Glutamatergic neuron (in vitro differentiated cells): ENCODE measurements at places on chromosomes 3 and 15. TPM values are rescaled to one million over a fixed set of nuclear protein-coding genes. Genes with fewer than 3 reads are reported as not detected.

CYP1A2 gene
- not detected for total RNA-seq

- H3K27ac ChIP-seq: peak overlapping the region; percentile 95
- peaks cover 5% of the 10 kb centered on the region for H3K27me3 ChIP-seq
- peaks cover 8% of the 10 kb centered on the region for H3K4me1 ChIP-seq
These were observed 515 bp downstream of the ADAM10 start for GRCh38 chr15:58748852-58749531.

DNA sequence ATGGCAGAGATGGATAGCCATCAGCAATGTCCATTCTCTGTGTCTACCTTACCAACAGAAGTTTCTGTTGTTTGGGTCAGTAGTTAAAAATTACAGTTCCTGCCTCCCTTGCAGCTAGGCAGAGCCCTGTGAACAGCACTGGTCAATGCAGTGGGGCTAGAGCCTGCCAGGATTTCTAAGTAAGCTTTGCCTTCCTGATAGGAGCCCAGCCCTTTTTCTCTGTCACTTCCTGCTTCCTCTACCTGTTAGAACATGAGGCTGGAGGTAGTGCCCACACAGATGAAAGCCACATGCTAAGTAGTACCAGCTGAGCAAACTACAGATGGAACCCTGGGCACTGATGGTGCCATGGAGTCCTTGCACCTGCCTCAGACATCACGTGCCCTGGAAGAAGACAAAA lies 45.0 kb downstream of the MGLL start:
- no peak overlapping the region for H3K27ac ChIP-seq
- no peak overlapping the region for H3K4me3 ChIP-seq
- H3K4me1 ChIP-seq: peaks cover 28% of the 10 kb centered on the region
- peaks cover 11% of the 10 kb centered on the region for H3K27me3 ChIP-seq
- no peak for DNase-seq

DNA sequence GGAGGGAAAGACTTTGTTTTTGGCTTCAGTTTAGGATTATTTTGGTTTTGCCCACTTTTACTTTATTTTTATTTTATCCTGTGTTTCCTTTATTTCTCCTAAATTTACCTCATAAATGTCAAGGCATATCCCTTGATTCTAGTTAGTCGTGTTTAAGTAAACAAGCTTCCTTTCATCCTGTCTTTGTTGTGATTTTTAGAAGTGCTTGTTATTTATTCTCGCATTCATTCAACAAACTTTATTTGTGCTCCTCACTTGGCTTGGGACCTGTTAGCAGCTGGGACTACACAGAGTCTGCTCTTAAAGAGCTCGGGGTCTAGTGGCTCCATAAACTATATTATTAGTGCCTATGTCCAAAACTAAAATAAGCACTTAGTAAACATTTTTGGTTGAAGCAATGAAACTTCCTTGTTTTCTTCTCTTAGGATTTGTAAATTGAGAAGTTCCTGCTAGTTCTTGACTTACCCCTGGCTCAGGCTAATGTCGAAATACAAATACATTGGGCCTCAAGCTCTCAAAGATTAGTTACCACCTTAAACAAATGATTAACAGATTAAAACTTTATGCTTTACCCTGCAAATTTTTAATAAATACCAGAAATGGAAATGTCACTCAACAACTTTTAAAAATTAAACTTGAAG lies 19.0 kb upstream of the DMXL2 start:
- no peak for DNase-seq
- no peak overlapping the region for H3K27ac ChIP-seq
- H3K36me3 ChIP-seq: no peaks in the 10 kb centered on the region
- no peak overlapping the region for H3K4me3 ChIP-seq
- H3K4me1 ChIP-seq: peaks cover under 1% of the 10 kb centered on the region

DNA sequence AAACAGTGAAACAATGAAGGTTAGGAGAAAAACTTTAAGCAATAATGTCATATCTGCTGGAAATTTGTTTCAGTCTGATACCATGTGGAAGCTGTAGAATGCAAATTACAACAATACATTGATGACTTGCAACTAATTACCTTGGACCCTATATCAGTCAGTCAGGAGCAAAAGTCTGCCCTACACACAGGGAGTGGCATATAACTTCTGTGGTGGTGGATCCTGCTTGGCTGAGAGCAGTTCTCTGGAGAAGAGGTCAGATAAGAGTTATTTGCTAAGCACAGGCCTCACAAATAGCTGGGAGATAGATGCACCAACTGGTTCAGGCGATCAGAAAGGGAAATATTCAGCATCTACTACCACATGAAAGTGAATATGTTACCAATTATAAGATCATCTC lies 1364.6 kb upstream of the EPHA6 start:
- no peak overlapping the region for H3K27ac ChIP-seq
- H3K27me3 ChIP-seq: no peaks in the 10 kb centered on the region

GRCh38 chr3:62500556-62501288 lies 127.4 kb upstream of the FEZF2 start:
- peaks cover 2% of the 10 kb centered on the region for H3K27me3 ChIP-seq
- no peak overlapping the region for H3K4me3 ChIP-seq
- H3K27ac ChIP-seq: no peak overlapping the region
- no peak for DNase-seq
- H3K4me1 ChIP-seq: peaks cover 20% of the 10 kb centered on the region

DNA sequence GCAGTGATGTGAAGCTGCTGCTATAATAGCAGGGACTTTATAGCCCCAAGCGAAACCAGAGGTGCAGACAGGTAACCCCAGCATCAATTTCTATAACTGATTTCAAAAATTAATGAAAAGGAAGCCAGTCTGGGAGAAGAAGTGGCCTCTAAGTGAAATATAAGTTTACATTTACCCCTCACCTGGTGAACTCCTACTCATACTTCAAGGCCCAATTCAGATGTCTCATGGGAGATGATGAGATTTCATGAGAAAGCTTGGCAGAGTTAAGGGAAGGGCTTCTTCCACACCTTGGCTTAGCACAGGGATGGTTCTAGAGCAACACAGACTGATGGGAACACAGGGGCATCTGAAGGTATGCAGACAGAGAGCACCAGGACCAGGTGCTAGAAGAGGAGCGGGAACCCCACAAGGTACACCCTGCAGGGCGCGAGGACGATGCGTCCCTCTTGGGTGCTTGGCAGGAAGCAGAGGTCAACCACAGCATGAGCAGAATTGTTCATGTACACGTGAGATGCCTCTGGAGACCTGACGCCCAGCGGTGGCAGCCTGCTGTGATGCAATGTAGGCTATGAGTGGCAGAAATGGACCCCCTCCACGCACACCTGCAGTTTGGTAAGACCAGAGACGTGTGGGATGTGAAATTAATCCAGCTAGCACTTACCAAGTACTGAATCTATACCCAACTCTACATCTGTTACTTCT lies 102.9 kb downstream of the SRGAP3 start:
- no peak for DNase-seq
- peaks cover 4% of the 10 kb centered on the region for H3K4me1 ChIP-seq
- H3K27ac ChIP-seq: no peak overlapping the region
- no peak overlapping the region for H3K4me3 ChIP-seq

DNA sequence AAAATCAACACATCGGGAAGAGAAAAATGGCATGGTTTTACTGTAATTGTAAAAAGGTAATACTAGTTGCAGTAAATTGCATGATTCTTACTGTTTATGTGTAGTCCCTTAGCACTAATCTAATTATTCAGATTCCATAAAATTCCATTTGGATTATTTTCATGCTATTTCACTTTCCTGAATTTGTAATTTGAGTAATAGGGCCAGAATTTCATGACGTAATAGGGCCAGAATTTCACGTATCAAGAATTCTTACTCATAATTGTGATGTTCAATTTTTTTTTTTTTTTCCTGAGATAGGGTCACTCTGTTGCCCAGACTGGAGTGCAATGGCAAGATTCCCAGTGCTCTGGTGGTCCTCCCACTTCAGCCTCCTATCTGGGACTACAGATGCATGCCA lies 2.9 kb upstream of the U2SURP start:
- DNase-seq: no peak
- peaks cover 11% of the 10 kb centered on the region for H3K27me3 ChIP-seq
- H3K36me3 ChIP-seq: no peaks in the 10 kb centered on the region
- H3K27ac ChIP-seq: no peak overlapping the region
- peaks cover 20% of the 10 kb centered on the region for H3K4me1 ChIP-seq

- no peak overlapping the region for H3K4me3 ChIP-seq
- H3K27ac ChIP-seq: no peak overlapping the region
- peaks cover 4% of the 10 kb centered on the region for H3K4me1 ChIP-seq
These were observed 413.9 kb downstream of the RBMS3 start for GRCh38 chr3:29694783-29695182.

GRCh38 chr15:94002041-94002440 lies 229.3 kb upstream of the MCTP2 start:
- H3K4me1 ChIP-seq: peaks cover 5% of the 10 kb centered on the region
- H3K27me3 ChIP-seq: no peaks in the 10 kb centered on the region
- H3K4me3 ChIP-seq: no peak overlapping the region
- no peaks in the 10 kb centered on the region for H3K36me3 ChIP-seq
- H3K27ac ChIP-seq: no peak overlapping the region
- DNase-seq: no peak

DNA sequence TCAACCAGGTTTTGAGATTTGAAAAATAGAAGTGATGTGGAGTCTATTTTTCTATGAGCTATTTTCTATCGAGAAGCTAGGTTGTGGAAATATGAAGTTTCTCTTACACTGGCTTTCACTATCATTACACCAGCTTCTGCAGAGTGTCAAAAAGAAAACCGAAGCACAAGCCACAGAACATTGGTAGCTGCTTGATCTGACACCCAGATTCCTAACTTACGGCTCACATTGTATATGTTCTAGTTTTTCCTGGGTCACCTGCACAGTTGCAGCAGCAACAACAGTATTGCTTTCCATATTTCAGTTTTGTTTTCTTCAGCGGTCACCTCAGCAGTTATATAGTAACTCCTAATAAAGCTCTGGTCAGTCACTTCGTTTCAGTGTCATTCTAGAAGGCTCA lies 790.1 kb downstream of the PLOD2 start:
- peaks cover 2% of the 10 kb centered on the region for H3K27me3 ChIP-seq
- H3K27ac ChIP-seq: no peak overlapping the region
- no peaks in the 10 kb centered on the region for H3K4me1 ChIP-seq
- DNase-seq: no peak

DNA sequence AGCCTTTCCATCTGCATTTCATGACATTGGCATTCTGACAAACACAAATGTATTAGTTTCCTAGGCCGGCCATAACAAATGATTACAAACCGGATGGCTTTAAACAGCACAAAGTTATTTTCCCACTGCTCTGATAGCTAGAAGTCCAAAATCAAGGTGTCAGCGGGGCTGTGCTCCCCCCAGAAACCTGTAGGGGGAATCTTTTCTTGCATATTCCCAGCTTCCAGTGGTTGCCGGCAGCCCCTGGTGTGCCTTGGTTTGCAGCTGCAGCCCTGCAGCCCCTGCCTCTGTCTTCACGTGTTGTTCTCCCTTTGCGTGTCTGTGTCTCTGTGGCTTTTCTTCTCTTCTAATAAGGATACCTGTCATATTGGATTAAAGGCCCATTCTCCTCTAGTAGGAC lies 79.0 kb upstream of the CDV3 start:
- no peak overlapping the region for H3K4me3 ChIP-seq
- H3K36me3 ChIP-seq: peaks cover 5% of the 10 kb centered on the region
- no peaks in the 10 kb centered on the region for H3K4me1 ChIP-seq
- H3K27ac ChIP-seq: no peak overlapping the region
- H3K27me3 ChIP-seq: peaks cover 2% of the 10 kb centered on the region
- peak; percentile 39 for DNase-seq

DNA sequence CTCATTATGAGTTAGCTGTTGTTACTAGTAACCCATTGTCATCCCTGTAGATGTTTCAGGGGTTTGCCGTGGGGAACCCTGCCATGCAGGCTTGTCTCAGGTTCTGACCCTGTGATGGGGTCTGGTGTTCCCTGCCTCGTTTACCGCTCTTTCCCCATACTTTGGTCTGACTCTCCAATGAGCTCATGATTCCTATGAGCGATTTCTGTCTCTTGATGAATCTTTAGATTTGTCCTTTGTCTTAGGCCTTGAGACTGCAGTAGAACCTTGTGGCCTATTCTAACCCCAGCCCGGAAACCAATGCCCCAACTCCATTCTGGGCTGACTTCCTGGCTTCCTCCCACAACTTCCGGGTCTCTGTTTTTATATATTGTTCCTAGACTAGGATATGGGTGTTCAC lies 11.3 kb upstream of the IQGAP1 start:
- H3K27ac ChIP-seq: no peak overlapping the region
- peaks cover 6% of the 10 kb centered on the region for H3K36me3 ChIP-seq
- H3K4me1 ChIP-seq: no peaks in the 10 kb centered on the region
- peaks cover 2% of the 10 kb centered on the region for H3K27me3 ChIP-seq
- no peak for DNase-seq

DNA sequence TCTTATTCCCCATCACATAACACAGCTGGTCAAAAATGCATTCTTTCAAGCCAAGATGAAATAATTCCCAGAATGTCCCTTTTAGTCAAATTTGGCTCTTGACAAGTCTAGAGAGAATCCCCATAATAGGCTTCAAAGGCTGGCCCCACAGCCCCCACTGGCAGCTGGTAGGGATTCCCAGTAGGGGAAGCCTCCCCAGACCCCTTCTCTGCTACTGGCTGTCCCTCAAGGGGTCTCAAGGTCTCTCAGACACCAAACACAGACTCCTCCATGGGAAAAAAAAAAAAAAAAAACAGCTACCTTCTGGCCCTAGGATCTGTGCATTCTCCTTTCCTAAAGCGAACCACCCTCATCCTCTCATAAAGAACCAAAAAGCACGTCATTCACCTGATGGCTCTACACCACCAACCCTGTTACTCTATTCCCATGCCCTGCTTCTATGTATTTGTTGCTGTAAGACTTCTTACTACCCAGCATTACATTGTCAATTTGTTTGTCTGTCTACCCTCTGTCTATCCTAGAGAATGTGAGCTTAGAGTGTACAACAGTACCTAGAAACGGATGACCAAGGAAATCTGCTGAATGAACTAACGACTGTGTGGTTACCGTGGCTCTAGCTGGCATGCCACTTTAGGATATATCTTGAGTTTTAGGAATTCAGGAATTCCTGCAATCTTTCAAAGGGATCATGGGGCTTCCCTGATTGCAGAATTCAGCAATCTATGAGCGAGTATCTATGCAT lies 164.1 kb upstream of the NSMCE3 start:
- H3K27me3 ChIP-seq: peaks cover 2% of the 10 kb centered on the region
- no peaks in the 10 kb centered on the region for H3K36me3 ChIP-seq

DNA sequence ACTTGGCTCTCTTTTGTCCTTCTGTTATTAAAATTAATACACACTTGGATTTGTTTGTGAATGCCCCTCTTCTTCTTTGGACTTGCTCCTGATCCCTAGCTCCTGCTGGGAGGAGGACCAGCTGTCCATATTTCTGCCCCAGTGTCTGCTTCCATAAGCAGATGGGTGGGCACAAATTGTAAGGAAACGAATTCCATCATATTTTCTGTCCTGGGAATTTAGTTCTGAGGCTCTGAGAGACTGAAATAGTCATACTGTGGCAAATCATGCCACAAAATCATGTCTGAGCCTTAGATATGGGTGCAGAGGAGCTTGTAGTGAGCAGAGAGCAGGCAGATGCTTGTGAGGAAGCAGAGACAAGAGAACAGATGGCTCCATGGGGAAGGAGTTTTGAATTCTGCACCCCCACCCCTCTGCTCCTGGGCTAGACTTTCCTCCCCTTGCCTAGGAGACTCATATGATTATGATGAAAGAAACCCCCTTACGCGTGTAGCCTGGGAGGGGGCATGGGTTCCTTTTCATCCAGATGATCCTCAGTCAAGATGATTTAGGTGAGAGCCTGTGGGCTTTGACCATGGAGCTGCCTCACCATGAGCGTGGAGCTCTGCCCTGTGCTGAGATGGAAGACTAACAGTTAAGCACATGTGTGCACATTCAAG lies 50.6 kb downstream of the SV2B start:
- peaks cover 2% of the 10 kb centered on the region for H3K27me3 ChIP-seq
- no peak for DNase-seq
- H3K27ac ChIP-seq: peak overlapping the region; percentile 75
- peaks cover 19% of the 10 kb centered on the region for H3K4me1 ChIP-seq
- no peaks in the 10 kb centered on the region for H3K36me3 ChIP-seq

GRCh38 chr3:134485075-134485717 lies 589 bp downstream of the ANAPC13 start:
- peak overlapping the region; percentile 99 for H3K27ac ChIP-seq
- peak; percentile 89 for DNase-seq
- peaks cover 4% of the 10 kb centered on the region for H3K36me3 ChIP-seq
- peaks cover 21% of the 10 kb centered on the region for H3K4me1 ChIP-seq
- peaks cover 7% of the 10 kb centered on the region for H3K27me3 ChIP-seq
- H3K4me3 ChIP-seq: peak overlapping the region; percentile 99
